ENCODE measurements at places on chromosomes 4 and X. TPM values are rescaled to one million over a fixed set of nuclear protein-coding genes. Genes with fewer than 3 reads are reported as not detected.

DNA sequence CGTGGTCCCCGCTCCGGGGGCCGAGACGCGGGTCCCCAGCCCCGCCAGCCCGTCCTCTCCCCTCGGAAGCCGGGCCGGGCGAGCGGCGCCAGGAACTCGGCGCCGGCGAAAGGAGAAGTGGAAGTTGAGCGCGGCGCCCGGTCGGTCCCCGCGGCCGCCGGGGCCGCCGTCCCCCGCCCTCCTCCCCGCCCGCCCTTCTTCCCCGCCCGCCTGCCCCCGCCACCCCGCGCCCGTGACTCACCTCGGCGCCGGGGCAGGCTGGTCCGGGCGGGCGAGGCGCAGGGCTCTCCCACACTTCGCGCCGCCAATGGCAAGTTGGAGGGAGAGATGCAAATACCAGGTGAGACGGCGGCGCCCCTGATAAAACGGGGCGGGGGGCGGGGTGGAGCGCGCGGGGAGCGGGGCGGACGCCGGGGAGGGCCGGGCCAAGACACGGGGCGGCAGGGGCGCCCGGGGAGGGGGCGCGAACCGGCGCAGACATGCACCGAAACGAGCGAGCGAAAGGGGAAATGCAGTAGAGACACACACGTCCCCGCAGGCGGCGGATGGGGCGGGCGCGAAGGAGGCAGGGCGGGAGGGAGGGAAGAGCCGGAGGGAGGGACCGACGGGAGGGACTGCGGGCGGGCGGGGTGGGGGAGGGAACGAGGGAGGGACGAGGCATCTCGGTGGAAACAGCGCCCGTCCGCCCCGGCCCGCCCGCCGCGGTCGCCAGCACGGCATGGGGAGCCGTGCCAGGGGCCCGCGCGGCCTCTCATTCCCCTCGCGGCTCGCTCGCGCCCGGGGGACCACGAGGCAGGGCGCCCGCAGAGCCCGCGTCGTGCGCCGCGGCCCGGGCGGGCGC is at the start of gene ELF4:
Gene ELF4, minus strand, starts transcription at position 119 of the 841 bp plus-strand sequence. CDS start 29,167 bp downstream, outside the sequence.
- H3K27me3 ChIP-seq, result no peaks in the 10 kb centered on the region
- no peaks in the 10 kb centered on the region for H3K36me3 ChIP-seq
- peak within 1 kb of the TSS; percentile 84 for H3K27ac ChIP-seq
- peak; percentile 84 for DNase-seq
- peaks cover 7% of the 10 kb centered on the region for H3K4me1 ChIP-seq

DNA sequence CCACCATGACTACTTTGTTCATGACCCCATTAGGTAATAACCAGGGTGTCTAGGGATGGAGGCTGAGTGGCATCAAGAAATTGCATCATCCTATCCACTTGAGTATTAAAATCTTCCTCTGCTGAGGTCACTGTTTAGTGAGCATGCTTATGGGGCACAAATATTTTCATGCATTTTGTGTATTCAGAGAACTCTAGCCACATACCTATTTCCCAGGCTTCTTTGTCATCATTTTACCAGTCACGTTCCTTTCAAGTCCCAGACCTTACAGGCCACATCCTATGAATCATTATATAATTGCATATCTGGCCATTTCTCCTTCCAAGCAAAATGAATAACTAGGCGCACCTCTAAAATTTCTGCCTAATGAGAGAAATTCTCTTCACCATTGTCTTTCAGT is 1882.9 kb upstream of the AGA start:
- no peaks in the 10 kb centered on the region for H3K36me3 ChIP-seq
- no peak for DNase-seq
- no peaks in the 10 kb centered on the region for H3K27me3 ChIP-seq
- no peak overlapping the region for H3K27ac ChIP-seq
- no peak overlapping the region for H3K4me3 ChIP-seq
- no peaks in the 10 kb centered on the region for H3K4me1 ChIP-seq

- no peak overlapping the region for H3K27ac ChIP-seq
- no peak overlapping the region for H3K4me3 ChIP-seq
- no peaks in the 10 kb centered on the region for H3K36me3 ChIP-seq
- peaks cover 5% of the 10 kb centered on the region for H3K27me3 ChIP-seq
These were observed 25.1 kb upstream of the PRDM8 start for GRCh38 chr4:80172203-80172602.

DNA sequence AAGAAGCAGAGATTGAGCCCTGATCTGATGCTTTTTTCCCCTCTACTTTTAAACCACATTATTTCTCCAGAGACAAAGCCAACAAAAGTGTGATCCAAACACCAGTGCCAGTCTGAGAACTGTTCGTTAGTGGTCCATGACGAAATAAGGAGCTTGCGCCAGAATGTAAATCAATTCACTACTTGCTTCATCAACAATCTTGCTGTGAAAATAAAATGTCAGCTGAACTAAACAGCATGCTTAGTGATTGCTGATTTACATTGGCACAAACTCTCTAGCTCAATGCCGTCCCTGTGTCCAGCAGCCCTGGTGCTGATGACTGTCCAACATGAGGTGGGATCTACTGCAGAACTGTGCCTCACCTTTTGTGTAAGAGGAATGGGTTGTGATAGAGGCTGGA is 71.3 kb downstream of the SOX3 start:
- no peak overlapping the region for H3K4me3 ChIP-seq
- no peak overlapping the region for H3K27ac ChIP-seq
- H3K36me3 ChIP-seq, result no peaks in the 10 kb centered on the region
- H3K4me1 ChIP-seq, result no peaks in the 10 kb centered on the region
- no peaks in the 10 kb centered on the region for H3K27me3 ChIP-seq

- H3K27ac ChIP-seq, result peak overlapping the region; percentile 79
- peaks cover 15% of the 10 kb centered on the region for H3K36me3 ChIP-seq
- peak overlapping the region; percentile 96 for H3K4me3 ChIP-seq
- no peaks in the 10 kb centered on the region for H3K27me3 ChIP-seq
- H3K4me1 ChIP-seq, result peaks cover 16% of the 10 kb centered on the region
- peak; percentile 57 for DNase-seq
These were observed 824 bp downstream of the LRPAP1 start for GRCh38 chr4:3531318-3531878.

DNA sequence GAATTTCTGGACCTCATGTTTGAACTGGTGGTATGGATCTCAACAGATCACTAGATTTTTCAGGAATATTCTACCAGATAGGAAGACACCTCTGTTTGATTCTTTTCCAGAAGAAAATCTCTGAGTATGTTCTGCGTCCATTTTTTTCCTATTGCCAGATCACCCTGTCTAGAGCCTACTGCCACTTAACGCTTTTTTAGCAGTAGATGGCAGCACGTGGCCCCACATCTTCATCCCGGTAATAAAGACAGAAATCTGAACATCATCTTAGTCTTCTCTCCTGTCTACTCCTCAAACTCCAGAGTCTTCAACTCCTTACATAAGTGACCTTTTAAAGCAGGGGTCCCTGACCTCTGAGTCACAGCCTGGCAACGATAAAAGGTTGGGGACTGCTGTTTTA is 184.7 kb downstream of the TMA16 start:
- no peaks in the 10 kb centered on the region for H3K27me3 ChIP-seq
- no peaks in the 10 kb centered on the region for H3K4me1 ChIP-seq
- H3K27ac ChIP-seq, result no peak overlapping the region
- no peak overlapping the region for H3K4me3 ChIP-seq
- no peak for DNase-seq

- H3K27me3 ChIP-seq, result no peaks in the 10 kb centered on the region
- no peak overlapping the region for H3K27ac ChIP-seq
- no peaks in the 10 kb centered on the region for H3K36me3 ChIP-seq
- H3K4me1 ChIP-seq, result no peaks in the 10 kb centered on the region
These were observed 305.7 kb downstream of the PDHA2 start for GRCh38 chr4:96145601-96146000.

DNA sequence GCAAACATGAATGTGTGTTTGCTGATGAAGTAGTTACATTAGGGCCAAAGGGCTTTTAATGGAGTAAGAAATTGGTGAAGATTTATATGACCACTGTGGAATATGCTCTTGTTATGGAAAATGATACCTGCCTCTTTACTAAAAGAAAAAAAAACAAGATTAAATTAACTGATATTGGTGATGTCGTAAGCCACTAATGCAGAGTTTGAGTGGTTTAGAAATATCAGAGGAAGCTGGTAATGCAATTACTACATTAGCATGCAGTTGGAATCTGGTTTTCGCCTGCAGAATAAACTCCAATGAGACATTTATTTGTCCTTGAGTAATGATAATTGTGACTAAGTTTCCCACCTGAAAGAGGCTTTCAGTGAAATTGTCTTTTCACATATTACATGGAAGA is 597.9 kb downstream of the GALNTL6 start:
- no peak overlapping the region for H3K27ac ChIP-seq
- H3K36me3 ChIP-seq, result no peaks in the 10 kb centered on the region
- H3K4me1 ChIP-seq, result no peaks in the 10 kb centered on the region
- no peaks in the 10 kb centered on the region for H3K27me3 ChIP-seq

GRCh38 chr4:169741569-169741968 is 16.2 kb downstream of the HPF1 start:
- no peaks in the 10 kb centered on the region for H3K27me3 ChIP-seq
- no peaks in the 10 kb centered on the region for H3K4me1 ChIP-seq
- DNase-seq, result no peak
- peaks cover 2% of the 10 kb centered on the region for H3K36me3 ChIP-seq

- DNase-seq, result no peak
- H3K4me1 ChIP-seq, result peaks cover 19% of the 10 kb centered on the region
- H3K36me3 ChIP-seq, result no peaks in the 10 kb centered on the region
- H3K4me3 ChIP-seq, result no peak overlapping the region
These were observed 115.2 kb upstream of the LNX1 start for GRCh38 chr4:53706422-53707032.

DNA sequence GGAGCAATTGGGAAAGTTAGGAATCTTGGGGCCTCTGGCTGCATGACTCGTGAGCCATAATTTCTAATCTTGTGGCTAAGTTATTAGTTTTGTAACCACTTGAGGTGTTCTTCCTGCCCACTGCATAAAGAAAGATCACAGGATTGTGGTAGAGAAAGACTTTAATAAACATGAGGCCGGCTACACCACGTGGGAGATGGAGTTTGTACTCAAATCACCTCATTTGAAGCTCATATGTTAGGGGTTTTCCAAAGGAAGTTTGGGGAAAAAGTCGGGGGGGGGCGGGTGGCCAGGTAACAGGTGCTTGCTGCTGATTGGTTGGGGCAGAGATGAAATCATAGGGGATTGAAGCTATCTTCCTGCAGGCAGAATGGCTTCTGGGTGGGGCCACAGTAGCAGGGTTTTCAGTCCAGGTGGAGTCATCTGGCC is 287.8 kb downstream of the ZNF674 start:
- DNase-seq, result no peak
- H3K36me3 ChIP-seq, result no peaks in the 10 kb centered on the region

GRCh38 chr4:77854431-77855111 is 8.1 kb upstream of the MRPL1 start:
- no peaks in the 10 kb centered on the region for H3K4me1 ChIP-seq
- no peaks in the 10 kb centered on the region for H3K36me3 ChIP-seq
- no peaks in the 10 kb centered on the region for H3K27me3 ChIP-seq

- DNase-seq, result no peak
- H3K4me1 ChIP-seq, result no peaks in the 10 kb centered on the region
- H3K4me3 ChIP-seq, result no peak overlapping the region
- H3K27me3 ChIP-seq, result no peaks in the 10 kb centered on the region
- H3K36me3 ChIP-seq, result no peaks in the 10 kb centered on the region
- H3K27ac ChIP-seq, result no peak overlapping the region
These were observed 4.7 kb downstream of the GLRB start for GRCh38 chr4:157080605-157081004.

DNA sequence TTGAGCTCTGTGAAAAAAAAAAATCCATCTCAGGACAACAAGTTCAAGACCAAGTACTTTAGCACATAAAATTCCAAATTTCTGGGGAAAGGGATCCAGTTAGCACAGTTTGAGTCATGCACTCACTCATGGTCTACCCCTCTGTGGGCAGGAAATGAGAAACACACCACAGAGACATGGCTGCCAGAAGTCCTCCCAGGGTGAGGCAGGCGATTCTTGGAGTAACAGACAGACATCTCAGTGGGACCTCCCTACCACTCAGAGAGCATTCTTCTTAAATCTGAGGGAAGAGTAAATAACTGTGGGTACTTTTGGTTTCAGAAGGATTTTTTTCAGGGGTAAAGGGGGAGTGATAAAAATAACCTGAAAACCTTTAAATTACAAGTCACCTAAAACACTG is 14.1 kb downstream of the CXCL1 start:
- H3K27ac ChIP-seq, result no peak overlapping the region
- no peaks in the 10 kb centered on the region for H3K4me1 ChIP-seq
- H3K4me3 ChIP-seq, result no peak overlapping the region
- no peak for DNase-seq

TNIP3 gene
- total RNA-seq, result 2.3 TPM

HTRA3 gene
- total RNA-seq, result 25.0 TPM

SSX4B gene
- total RNA-seq, result not detected

AADAT gene
- 8.9 TPM for total RNA-seq

XG gene
- 0.64 TPM for total RNA-seq

BEX1 gene
- 1.0 TPM for total RNA-seq

SPATA18 gene
- total RNA-seq, result 17.3 TPM

TLR10 gene
- 0.78 TPM for total RNA-seq

NXT2 gene
- total RNA-seq, result 9.3 TPM

CTAG2 gene
- not detected for total RNA-seq
